Neural progenitor cell (in vitro differentiated cells): ENCODE measurements at places on chromosomes 3 and 15. TPM values are rescaled to one million over a fixed set of nuclear protein-coding genes. Genes with fewer than 3 reads are reported as not detected.

DNA sequence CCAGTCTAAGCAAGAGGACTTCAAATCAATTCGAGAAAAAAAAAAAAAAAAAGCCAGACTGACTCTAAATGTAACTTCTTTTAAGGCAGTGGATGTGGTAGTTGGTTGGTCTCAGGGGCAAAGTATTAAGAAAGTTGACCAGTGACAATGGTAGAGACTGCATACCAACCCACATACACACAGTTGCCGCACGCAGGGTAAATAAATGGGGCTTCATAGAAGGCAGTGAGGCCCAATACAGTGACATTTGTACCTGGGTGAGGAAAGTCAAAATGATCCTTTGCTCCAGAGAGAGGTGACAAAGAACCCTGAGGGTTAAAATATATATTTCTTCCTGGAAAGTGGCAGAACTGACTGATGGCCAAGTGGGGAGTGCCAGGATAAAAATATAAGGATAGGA lies 100.8 kb upstream of the MEX3B start:
- no peaks in the 10 kb centered on the region for H3K27me3 ChIP-seq
- H3K27ac ChIP-seq: no peak overlapping the region
- no peak overlapping the region for H3K4me3 ChIP-seq
- H3K36me3 ChIP-seq: no peaks in the 10 kb centered on the region
- DNase-seq: no peak
- H3K4me1 ChIP-seq: no peaks in the 10 kb centered on the region

- no peaks in the 10 kb centered on the region for H3K36me3 ChIP-seq
- no peaks in the 10 kb centered on the region for H3K4me1 ChIP-seq
- H3K4me3 ChIP-seq: no peak overlapping the region
- H3K27me3 ChIP-seq: no peaks in the 10 kb centered on the region
- no peak for DNase-seq
Observed at GRCh38 chr15:44028349-44028748, 166.7 kb downstream of the FRMD5 start.

- H3K4me3 ChIP-seq: no peak overlapping the region
- H3K27me3 ChIP-seq: no peaks in the 10 kb centered on the region
- H3K4me1 ChIP-seq: no peaks in the 10 kb centered on the region
- H3K27ac ChIP-seq: no peak overlapping the region
Observed at GRCh38 chr3:139434764-139435307, 41.5 kb downstream of the RBP2 start.

GRCh38 chr3:4948395-4948794 lies 30.8 kb upstream of the BHLHE40 start:
- H3K27me3 ChIP-seq: no peaks in the 10 kb centered on the region
- H3K36me3 ChIP-seq: no peaks in the 10 kb centered on the region
- no peaks in the 10 kb centered on the region for H3K4me1 ChIP-seq
- no peak overlapping the region for H3K4me3 ChIP-seq
- H3K27ac ChIP-seq: no peak overlapping the region

DNA sequence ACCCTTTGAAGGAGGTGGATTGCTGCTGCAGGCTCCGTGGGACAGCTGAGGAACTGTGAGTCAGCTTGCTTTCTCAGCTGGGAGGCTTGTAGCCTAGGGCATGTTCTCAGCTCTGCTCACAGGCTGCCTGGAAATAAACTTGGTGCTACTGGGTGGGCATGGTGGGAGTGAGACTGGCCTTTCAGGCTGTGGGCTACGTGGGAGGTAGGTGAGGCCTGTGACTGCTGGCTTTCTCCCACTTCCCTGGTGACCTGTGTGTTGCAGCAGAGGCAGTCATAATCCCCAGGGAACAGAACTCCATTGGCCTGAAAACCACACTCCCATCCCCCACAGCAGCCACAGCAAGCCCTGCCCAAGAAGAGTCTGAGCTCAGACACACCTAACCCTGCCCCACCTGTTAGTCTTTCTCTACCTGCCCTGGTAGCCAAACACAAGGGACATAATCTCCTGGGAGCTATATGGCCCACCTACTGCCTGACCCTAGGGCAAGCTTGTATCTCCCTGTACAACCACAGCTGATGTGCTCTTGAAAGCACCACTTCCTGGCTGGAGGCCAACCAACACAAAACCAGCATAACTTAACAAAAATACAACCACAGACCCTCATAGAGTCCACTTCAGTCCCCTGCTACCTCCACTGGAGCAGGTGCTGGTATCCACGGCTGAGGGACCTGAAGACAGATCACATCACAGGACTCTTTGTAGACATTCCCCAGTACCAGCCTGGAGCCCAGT lies 236.5 kb downstream of the SQOR start:
- H3K27ac ChIP-seq: no peak overlapping the region
- H3K27me3 ChIP-seq: no peaks in the 10 kb centered on the region
- no peak for DNase-seq

DNA sequence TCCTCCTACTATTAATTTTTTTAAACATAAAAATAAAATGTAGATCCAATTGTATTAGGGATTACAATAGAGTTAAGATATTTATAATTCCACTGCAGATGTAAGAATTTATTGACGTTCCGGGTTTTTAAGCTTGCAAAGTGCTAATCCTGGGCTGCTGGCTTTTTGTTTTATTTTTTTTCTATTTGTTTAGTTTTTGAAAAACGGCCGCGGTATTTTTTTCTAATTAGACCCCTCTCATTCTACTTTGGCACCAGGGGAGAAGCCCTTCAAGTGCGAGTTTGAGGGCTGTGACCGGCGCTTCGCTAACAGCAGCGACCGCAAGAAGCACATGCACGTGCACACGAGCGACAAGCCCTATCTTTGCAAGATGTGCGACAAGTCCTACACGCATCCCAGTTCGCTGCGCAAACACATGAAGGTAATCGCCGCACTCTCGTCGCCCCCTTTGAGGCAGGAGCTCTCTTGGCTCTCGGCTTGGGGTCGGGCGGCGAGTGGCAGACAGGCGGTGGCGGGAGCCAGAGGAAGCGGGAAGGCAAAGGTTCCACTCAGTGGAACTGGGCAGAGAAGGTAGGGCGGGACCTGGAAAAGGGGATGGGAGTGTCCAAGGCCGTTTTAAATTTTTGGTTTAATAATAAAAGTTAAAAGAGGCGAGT lies 3.2 kb downstream of the ZIC1 start:
- H3K27ac ChIP-seq: no peak overlapping the region
- peak; percentile 73 for DNase-seq
- peaks cover 100% of the 10 kb centered on the region for H3K27me3 ChIP-seq
- H3K4me3 ChIP-seq: no peak overlapping the region
- H3K36me3 ChIP-seq: no peaks in the 10 kb centered on the region

GRCh38 chr3:168859574-168859973 lies 763.9 kb upstream of the GOLIM4 start:
- H3K36me3 ChIP-seq: no peaks in the 10 kb centered on the region
- no peaks in the 10 kb centered on the region for H3K27me3 ChIP-seq
- H3K27ac ChIP-seq: no peak overlapping the region
- H3K4me1 ChIP-seq: no peaks in the 10 kb centered on the region
- no peak for DNase-seq

GRCh38 chr15:101490922-101491733 lies 1.6 kb upstream of the PCSK6 start:
- H3K27me3 ChIP-seq: peaks cover 81% of the 10 kb centered on the region
- no peaks in the 10 kb centered on the region for H3K36me3 ChIP-seq
- H3K4me1 ChIP-seq: peaks cover 37% of the 10 kb centered on the region
- no peak overlapping the region for H3K27ac ChIP-seq
- H3K4me3 ChIP-seq: no peak overlapping the region
- DNase-seq: no peak

- no peaks in the 10 kb centered on the region for H3K4me1 ChIP-seq
- H3K27me3 ChIP-seq: no peaks in the 10 kb centered on the region
- H3K4me3 ChIP-seq: no peak overlapping the region
- no peak for DNase-seq
- no peak overlapping the region for H3K27ac ChIP-seq
Observed at GRCh38 chr3:34374521-34374920, 576.1 kb downstream of the PDCD6IP start.

DNA sequence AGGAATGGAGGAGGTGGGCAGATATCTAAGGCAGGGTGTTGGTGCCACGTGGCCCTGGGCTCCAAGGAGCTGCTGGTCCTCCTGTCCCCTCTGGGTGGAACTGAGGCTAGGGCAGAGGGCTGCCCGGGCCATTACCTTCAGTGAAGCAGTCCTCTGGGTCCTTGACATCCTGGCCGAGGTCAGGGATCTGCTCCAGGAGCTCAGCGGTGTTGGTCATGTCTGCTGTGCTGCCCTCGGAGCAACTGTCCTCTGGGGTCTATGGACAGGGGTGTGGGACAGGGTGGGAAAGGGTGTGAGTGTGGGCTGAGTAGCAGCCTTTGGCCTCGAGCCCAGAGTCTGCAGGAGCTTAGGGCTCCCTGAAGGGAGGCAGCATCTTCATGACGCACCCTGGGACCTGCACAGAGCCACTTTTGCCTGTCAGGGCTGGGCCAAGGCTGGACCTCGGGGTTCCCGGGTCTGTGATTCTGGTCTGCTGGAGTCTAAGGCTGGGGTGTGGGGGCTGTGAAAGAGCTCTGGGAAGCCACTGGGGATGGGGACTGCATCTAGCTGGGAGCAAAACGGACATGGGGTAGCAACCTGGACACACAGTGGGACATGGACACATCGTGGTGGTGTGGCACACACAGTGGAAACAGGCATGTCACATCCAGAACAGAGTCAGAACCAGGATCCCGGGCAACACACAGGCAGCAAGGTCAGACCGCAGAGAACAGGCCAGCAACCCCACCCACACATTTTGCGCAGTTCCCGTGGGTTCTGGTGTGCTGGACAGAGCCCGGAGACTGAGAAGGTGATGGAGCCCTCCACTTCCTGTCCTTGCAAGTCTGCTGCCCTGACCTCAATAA lies 72.7 kb downstream of the SCN5A start:
- no peak overlapping the region for H3K27ac ChIP-seq
- H3K36me3 ChIP-seq: no peaks in the 10 kb centered on the region
- no peaks in the 10 kb centered on the region for H3K27me3 ChIP-seq
- no peak overlapping the region for H3K4me3 ChIP-seq

DNA sequence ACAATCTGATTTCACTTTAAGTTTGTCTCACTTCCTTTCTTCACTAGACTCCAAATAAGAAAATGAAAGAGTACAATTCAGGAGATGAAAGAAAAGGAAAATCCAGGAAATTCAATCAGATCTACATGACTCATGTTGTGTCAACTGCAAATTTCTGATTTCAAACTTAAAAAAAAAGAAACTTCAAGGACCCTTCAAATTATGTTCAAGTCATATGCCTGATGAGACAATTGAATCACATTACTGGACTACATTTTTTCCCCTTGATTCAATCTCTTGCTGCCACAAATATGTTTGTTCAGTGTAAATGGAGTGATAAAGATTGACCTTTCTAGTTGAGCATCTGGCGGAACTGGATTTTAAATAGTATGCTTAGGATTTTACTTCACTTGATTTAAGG lies 37.4 kb downstream of the FRMD5 start:
- H3K36me3 ChIP-seq: no peaks in the 10 kb centered on the region
- no peaks in the 10 kb centered on the region for H3K27me3 ChIP-seq
- no peak overlapping the region for H3K27ac ChIP-seq
- H3K4me1 ChIP-seq: no peaks in the 10 kb centered on the region
- no peak for DNase-seq

DNA sequence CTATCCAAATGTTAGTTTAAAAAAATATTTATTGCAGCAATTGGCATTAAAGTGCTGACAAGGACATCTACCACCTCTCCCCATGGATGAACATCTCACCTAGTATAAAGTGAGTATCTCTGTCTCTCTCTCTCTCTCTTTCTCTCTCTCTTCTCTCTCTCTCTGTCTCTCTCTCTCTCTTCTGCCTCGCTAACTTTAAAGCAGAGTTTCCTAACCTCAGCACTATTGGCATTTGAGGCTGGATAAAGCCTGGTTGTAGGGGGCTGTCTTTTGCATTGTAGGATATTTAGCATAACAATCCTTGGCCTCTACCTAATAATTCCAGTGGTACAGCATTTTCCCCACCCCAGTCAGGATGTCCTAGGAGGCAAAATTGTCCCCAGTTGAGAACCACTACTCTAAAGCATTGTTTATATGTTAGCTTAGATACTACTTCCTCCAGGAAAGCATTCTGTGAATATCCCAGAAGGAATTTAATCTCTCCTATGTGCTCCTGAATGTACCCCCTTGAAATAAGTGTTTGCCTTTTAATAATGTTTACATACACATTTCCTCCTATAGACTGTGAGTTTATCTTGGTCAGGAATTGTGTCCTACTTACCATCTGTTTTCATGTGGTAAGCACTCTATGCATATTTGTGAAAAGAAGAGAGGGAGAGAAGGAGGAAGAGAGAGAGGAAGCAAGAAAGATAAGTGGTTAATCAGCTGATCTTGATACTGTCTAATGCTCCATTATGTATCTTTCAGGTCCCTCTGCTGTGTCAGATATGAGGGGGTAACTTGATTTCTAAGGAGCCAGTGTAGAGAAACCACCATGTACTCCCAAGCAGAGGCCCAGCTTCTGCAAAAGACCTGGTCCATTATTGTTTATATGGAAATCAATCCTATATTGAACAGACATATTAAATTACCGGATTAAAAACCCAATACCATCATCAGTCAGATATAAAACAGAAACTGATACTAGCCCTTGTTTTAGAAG lies 346.6 kb downstream of the RBMS3 start:
- no peak for DNase-seq
- H3K27ac ChIP-seq: no peak overlapping the region
- H3K27me3 ChIP-seq: no peaks in the 10 kb centered on the region
- no peak overlapping the region for H3K4me3 ChIP-seq
- H3K4me1 ChIP-seq: peaks cover 16% of the 10 kb centered on the region

- H3K27me3 ChIP-seq: no peaks in the 10 kb centered on the region
- H3K4me1 ChIP-seq: peaks cover 27% of the 10 kb centered on the region
- DNase-seq: peak; percentile 78
Observed at GRCh38 chr15:23857028-23857641, 170.0 kb upstream of the NDN start.

DNA sequence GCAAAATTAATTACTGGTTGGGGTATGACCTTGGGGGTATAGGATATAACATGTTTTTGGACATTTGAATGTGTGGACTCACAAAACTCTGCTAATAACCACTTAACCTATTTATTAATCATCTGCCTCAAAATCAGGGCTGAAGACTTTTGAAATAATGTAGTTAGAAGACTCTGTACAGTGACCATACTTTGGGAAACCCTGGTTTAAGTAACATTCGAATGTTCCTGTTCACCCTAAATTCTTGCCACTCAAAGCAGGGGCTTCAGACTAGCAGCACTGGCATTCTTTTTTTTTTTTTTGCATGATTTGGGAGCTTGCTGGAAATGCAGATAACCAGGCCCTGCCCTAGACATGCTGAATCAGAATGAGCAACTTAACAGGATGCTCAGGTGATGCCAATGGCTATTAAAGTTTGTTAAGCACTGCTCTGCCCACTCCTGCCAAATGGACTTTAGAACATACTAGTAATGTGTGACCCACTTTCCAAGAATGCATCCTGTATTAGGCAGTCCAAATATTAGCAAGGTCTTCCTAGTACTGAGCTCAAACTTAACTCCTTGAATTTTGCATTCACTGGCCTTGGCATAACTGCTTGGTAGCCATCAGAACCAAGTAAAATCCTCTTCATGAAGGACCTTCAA lies 12.7 kb upstream of the ST3GAL6 start:
- H3K4me3 ChIP-seq: no peak overlapping the region
- H3K36me3 ChIP-seq: no peaks in the 10 kb centered on the region
- no peak overlapping the region for H3K27ac ChIP-seq
- no peak for DNase-seq
- H3K27me3 ChIP-seq: no peaks in the 10 kb centered on the region

- H3K27me3 ChIP-seq: no peaks in the 10 kb centered on the region
- H3K27ac ChIP-seq: no peak overlapping the region
- H3K4me1 ChIP-seq: no peaks in the 10 kb centered on the region
- H3K36me3 ChIP-seq: no peaks in the 10 kb centered on the region
- no peak overlapping the region for H3K4me3 ChIP-seq
- DNase-seq: no peak
Observed at GRCh38 chr15:25891081-25891480, 28.0 kb upstream of the ATP10A start.

Gene PIF1
- total RNA-seq: 50.8 and 111 TPM in 2 replicates

Gene TMEM212
- not detected in 2 replicates for total RNA-seq

Gene PAQR5
- total RNA-seq: 1.1 and 1.4 TPM in 2 replicates

Gene ADIPOQ
- total RNA-seq: not detected in 2 replicates

Gene ISLR
- total RNA-seq: 0.68 TPM in 1 of 2 replicates, not detected in the other

Gene C3orf49
- total RNA-seq: not detected in 2 replicates

Gene ZIC1
- total RNA-seq: 0.56 and 0.84 TPM in 2 replicates

Gene STAB1
- 0.06 TPM in 1 of 2 replicates, not detected in the other for total RNA-seq
